ENCODE measurements at places on chromosomes 12 and 14.

DNA sequence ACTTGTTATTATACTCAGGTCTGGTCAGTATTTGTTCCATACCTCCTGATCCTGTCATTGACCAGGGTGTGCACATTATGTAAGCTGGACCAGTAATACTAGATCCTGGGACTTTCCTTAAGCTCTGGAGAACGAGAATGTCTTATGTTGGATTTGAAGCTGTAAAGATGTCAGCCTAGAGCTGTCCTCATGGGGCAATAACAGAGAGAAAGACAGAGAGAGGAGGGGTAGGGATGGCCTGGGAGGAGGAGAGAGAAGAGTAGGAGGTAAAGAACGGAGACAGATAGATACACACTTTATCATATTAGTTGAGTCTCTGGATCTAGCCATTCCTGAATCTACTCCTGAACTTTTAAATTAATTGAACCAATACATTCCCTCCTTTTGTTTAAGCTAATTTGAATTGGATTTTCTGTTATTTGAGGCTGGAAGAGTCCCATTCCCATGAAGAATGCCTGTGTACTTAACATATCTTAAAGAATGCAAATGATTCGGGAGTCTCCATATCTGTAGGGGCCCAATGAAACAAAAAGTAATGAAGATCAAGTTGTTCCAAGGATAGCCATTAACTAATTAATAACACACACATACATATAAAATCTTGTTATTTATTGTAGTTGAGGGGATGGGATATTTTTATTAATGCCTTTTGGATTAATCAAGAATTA lies 55.9 kb downstream of the PLEKHA5 start:
- DNase-seq = no peak

- DNase-seq = no peak
Observed at GRCh38 chr14:90602088-90602687, 205.4 kb downstream of the CALM1 start.

DNA sequence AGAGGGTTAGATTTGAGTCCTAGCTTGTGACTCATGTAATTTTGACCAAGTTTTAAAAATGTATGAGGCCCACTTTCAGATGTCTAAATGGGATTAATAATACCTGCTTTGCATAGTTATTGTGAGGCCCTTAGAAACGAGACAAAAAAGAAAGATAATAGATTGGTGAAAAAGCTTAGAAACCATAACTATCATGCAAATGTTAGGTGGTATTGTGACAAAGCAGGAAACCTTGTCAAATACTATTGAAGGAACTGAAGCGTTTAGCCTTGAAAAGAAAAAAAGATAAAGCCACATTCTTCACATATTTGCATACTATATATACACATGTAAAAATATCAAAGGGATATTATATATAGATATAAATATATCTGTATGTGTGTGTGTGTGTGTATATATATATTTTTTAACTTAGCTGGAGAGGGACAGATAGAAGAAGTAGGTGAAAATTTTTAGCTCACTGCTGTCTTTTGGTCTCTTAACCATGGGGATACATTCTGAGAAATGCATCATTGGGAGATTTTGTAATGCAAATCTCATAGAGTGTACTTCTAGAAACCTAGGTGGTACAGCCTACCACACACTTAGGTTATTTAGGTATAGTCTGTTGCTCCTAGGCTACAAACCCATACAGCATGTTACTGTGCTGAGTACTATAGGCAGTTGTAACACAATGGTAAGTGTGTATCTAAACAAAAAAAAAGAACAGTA lies 270.3 kb downstream of the CCDC91 start:
- DNase-seq = no peak

DNA sequence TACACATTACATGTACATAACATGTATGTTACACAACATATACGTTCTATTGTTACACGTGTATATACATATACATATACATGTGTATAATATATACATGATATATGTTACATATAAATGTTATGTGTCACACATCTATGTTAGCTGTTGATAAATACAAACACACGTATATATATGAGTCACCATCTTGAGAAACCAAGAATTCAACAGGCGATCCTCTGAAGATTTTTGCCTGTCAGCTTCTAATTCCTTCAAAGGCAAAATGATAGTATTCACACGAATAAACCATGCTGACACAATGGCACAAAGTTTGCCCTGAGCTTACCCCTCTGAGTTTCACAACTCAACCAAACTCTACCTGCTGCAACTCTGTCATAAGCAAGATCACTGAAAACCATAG lies 30.2 kb upstream of the TESC start:
- DNase-seq = no peak

GRCh38 chr14:58954052-58954451 lies 234.4 kb upstream of the DAAM1 start:
- no peak for DNase-seq

DNA sequence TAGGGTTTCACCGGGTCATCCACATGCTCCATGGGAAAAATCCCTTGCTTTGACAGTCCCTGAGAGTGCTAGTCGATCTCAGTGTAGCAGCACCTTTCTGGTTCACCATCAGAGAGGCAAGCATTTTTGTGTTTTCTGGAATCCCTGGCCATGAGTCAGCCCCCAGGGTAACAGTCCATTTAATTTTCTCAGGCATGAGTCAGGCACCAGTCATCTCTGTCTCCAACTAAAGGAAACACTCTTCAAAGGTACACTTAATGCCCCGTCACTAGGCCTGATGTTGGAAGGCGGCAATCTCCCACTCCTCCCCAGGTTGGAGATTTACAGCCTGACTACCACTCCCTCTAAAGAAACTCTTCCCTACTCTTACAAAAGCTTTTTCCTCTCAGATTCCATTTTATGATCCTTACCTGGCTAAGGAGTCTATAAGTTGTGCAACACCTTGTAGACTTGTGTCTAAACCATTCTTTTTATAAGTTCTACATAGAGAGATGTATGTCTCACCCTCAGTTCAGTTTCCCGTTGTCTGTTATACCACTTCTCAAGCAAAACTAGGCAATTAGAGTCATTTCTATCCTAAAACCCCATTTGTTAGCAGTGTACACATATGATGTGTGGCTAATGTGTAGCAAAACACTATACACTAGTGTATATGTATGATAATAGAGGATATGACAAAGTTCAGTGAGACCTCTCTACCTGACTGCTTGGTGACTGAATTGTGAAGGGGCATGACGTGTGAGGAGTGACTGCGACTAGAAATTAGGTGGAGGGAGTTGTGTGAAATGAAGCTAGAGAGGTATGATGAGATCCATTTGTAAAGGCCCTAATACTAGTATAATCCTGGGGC lies 24.6 kb downstream of the TMEM19 start:
- no peak for DNase-seq

DNA sequence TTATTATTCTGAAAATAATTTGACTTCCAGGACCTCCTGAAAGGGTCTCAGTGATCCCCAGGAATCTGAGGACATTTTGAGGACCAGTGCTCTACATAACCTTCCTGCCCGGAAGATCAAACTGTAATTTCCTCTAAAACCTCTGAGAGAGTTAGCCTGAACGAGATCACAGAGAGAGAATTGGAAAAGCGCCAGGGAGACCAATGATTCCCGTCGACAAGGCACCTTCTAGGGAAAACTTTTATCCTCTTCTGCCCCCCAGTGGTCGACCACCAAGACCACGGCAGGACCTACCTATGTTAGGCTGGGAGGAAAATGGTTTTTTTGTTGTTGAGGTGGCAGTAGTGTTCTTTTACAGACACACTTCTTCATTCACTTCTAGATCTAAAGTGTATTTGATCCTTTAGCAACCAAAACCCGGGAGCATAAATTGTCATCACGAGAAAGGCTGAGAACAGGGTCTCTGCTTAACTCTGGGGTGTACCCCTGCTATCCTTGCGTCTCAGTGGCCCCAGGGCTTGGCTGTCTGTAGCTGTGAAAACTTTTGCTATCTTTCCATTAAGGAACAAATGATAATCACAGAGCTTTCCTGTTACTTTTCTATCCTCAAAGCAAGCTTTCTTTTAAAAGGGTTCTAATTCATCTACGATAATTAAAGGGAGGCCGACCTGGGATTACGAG lies 62.9 kb upstream of the NID2 start:
- no peak for DNase-seq

DNA sequence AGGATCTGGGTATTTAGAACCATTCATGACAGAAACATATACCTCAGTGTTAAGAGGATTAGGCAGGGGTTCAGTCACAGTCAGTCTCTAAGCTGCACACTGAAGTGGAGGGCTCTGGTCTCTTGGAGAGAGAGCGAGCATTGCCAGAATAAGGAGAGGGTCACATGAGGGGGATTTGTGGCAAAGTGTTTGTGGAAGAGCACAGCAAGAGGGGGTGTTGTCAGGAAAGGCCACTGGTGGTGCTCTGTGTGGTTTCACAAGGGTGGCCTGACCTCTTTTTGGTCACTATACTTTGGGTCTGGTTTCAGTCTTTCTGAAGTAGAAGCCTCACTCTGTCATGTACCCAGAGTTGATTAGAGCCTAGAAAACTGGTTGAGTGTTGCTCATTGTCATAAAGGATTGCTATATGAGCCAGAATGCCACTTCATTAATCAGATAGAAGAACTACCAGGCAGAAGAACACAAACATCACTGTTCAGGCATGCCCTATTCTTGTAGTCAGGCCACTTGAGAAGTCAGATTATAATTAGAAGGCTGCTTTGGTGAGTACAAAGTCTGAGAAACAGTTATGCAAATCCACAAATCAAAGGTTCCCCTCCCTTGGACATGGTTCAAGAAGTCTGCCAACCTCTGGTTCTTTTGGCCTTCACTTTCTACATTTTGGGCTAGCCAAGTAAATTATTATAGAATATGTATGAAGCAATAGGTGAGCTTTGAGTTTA lies 8.4 kb downstream of the TMEM19 start:
- DNase-seq = no peak

DNA sequence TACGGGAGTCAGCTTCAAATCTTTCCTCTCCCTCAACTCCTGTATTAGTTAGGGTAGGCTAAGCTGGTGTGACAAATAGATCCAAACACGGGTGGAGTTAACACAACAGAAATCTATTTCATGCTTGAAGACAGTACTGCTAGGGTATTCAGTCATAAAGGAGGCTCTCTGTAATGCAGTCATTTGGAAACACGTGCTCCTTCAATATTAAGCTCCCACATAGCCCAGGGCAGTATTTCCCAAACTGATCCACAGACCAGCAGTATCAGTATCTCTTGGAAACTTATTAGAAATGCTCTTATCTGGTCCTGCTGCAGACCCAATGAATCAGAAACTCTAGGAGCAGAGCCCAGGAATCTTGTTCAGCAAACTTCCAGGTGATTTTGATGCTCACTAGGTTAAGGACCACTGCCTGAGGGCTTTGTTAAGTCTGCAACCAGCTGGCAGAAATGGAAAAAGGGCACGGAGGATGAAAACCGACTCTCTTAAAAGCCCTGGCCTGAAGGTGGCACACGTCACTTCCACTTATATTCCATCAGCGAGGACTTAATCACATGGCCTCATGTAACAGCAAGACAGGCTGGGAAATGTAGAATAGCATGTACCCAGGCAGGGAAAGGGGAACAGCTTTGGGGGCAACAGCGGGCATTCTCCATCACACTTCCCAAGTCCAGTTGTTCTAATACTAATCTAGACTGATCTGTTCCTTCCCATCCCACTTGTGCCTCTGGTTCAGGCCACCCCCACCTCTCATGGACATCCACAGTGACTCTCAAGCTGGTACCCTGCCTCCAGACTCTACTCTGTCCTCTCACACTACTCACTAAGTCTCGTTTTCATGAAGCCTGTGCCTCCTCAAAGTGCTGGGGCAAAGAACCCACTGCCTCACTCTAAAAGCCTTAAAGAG lies 38.2 kb upstream of the RIC8B start:
- no peak for DNase-seq

DNA sequence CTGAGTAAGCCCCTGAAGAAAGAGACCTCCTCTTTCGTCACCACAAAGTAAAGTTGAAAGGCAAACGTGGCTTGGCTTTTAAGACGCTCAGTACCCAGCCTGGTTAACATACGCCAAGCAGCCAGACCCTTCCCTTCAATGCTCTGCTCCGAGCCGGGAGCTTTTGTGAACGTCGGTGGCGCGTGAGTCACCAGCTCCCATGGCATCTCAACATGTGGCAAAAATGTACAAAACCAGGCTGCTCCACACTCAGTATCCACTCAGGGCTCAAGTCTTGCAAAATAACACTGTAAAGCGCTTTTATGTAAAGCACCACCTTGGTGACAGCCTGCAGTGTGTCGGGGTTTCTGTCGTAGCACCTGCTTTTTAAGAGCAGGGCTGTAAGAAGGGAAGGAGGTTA lies 89.0 kb downstream of the SETD3 start:
- DNase-seq = no peak

- DNase-seq = peak; percentile 35
Observed at GRCh38 chr14:77037938-77038568, 9.5 kb upstream of the IRF2BPL start.

DNA sequence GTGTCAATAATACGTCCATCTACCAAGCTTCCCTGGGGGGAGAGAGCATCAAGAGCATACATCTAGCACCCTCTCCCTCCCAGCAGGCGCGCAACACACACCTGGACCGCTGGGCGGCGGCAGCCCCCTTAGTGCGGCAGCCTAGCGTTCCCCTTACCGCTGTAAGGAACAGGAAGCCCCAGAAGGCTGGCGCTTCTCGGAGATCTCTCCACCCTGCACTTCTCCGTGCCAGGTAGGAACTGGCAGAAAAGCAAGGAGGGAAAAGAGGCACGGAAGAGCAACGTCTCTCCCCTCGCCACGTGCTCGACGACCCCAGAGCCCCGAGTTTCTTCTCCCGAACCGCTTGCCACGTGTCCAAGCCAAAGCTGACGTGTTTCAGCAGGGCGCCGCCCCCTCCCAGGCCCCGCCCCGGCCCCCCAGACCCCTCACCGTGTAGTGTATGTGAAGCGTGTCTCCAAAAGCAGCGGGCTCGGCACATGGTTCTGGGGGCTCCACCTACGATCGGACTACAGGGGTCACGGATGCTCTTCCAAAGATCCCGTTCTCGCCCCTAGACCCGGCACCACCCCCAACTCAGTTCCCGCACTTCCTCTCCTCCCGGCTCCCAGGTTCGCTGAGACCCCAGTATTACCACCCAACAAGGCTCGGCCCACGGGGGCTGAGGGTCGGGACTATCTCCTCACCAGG lies 532 bp downstream of the FKBP11 start:
- DNase-seq = peak; percentile 71

GRCh38 chr12:42056130-42056529 lies 88.5 kb downstream of the GXYLT1 start:
- no peak for DNase-seq

GRCh38 chr14:78425330-78425729 lies 255.2 kb downstream of the NRXN3 start:
- no peak for DNase-seq

GRCh38 chr12:124327362-124328043 lies 32.6 kb downstream of the RFLNA start:
- no peak for DNase-seq

- no peak for DNase-seq
Observed at GRCh38 chr12:96892104-96892503, 15.0 kb upstream of the NEDD1 start.

All from stimulated activated naive CD4-positive, alpha-beta T cell treated with Interleukin-2 at 50 U/mL for 16 hours (primary cell).